ENCODE measurements at places on chromosomes 3 and 15.

GRCh38 chr3:45765958-45766357 lies 30.4 kb downstream of the SLC6A20 start:
- DNase-seq: peak; percentile 3

DNA sequence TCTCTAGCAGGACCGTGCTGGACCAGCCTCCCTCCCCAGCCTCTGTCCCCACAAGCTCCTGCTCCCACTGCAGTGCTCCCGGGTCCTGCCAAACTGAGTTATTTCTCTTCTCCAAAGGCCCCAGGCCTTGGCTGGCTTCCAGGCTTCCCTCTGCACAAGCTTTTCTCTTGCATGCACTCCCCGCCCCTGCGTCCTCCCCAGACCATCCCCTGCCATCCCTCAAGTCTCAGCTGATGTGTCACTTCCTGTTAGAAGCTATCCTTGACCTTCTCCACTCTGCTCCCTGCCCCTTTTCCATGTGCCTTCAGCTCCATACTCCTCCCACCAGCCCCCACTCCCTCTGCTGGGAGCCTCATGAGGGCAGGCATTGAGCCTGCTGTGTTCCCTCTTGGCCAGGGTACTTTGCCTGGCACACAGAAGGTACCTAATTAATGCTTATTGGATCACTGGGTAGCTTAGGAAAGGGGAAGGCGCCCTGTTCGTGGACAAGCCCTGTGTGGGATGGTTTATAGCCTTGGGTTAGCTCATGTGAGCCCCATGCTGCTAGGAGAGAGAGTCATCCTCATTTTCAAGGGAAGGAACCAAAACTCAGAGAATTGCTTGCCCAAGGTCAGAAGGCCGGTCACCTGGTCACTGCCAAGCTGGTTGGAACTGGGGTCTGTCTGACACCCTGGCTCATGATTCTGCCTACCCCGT lies 56.4 kb downstream of the FEM1B start:
- no peak for DNase-seq

DNA sequence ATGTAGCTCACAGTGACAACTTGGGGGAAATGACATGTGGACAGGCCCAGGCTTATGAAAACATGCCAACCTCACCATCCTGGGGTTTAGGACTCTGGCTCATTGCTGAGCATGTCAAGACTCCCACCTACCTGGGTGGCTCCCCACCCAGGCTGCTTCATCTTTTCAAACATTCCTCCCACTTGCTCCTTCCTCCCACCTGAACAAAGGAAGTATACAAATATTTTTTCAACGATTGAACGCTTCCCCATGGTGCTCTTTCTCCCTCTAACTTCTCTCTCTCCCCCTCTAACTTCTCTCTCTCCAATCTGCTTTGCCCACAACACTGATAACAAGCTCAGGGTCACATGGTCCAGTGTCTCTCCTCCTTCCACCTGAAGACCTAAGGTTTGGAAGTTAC lies 27.7 kb upstream of the CPEB1 start:
- no peak for DNase-seq

- no peak for DNase-seq
Measured at GRCh38 chr3:23750573-23751210, 55.1 kb upstream of the UBE2E1 start.

GRCh38 chr15:36882487-36883131 lies 217.7 kb downstream of the MEIS2 start:
- no peak for DNase-seq

DNA sequence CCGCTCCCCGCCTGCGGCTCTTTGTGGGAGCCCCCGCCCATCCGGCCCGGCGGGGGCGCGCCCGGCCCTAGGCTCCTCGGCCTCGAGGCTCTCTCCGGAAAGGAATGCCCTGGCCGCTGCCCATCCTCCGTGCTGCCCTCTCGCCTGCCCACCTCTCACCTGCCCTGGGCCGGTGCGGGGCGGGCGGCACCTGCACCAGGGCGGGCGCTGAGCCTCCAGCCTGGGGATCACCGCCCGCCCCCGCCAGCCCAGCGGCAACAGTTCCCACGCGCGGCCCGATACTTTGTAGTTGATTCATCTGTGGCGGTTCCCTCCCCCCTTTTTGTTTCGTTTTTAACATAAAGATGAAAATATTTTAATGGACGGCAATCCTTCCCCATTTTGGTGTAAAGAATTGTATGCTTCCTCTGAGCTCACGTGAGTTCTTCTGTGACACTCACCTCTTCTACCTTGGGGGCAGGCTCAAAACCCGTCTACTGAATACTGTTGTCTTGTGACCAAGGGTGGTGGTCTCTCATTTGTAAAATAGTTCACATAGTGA lies 1.9 kb downstream of the KLF13 start:
- peak; percentile 47 for DNase-seq

- no peak for DNase-seq
Measured at GRCh38 chr3:45552031-45552793, 42.3 kb upstream of the LIMD1 start.

DNA sequence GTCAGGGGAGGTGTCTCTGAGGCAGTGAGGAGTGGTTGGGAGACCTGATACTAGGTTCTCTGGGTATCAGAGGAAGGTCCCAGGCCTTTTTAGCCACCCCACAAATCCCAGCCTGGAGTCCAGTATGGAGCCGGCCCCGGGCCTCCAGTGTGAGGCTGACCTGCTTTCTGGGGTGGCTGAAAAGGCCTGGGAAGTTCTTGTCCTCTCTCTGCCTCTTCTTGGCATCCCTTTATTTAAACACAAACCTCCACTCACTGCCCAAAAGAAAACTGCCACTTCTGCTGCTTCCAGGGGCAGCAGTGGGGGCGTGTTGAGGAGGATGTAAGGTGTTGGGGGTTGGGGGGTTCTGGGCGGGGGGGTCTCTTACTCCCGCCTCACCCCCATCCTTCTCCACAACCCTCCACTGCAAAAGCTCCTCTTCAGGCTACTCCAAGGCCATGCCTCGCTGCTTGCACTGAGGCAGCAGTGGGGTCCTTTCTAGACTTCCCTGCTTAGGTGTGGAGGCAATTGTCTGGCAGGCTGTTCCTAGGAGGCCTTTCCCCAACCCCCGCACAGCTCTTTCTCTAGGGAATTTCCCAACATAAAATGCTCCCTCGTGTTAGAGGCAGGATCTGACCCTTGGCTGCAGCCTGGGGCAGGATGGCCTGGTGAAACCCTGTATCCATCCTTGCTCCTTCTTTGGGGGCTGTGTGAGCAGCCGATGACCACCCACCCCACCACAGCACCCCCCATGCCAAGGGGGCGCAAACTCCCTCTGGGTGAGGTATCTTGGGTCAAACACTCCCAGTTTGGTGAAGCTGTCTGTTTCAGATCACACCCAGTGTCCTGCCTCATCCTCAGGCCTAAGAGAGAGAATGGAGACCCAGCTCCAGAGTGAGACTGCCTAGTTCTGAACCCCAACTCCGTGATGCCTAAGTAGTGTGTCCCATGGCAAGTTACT lies 12.1 kb upstream of the RAD18 start:
- DNase-seq: no peak

DNA sequence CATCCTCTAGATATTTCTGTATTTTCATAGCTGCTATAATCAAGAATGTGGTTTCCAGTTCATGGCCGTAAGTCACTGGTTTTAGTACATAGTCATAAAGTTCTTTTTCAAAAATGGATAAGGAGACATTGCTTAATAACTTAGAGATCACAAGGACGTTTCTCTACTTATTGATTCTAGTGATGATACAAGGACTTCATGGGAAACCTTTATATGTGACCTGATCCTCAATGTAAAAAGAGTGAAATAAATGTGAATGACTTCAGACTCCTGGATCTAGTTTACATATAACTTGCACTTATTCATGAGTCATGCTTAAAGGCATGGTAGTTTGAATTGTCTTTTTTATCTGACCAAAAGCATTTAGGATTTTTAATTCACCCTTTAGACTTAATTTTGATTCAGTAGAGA lies 35.2 kb downstream of the TSC22D2 start:
- no peak for DNase-seq

DNA sequence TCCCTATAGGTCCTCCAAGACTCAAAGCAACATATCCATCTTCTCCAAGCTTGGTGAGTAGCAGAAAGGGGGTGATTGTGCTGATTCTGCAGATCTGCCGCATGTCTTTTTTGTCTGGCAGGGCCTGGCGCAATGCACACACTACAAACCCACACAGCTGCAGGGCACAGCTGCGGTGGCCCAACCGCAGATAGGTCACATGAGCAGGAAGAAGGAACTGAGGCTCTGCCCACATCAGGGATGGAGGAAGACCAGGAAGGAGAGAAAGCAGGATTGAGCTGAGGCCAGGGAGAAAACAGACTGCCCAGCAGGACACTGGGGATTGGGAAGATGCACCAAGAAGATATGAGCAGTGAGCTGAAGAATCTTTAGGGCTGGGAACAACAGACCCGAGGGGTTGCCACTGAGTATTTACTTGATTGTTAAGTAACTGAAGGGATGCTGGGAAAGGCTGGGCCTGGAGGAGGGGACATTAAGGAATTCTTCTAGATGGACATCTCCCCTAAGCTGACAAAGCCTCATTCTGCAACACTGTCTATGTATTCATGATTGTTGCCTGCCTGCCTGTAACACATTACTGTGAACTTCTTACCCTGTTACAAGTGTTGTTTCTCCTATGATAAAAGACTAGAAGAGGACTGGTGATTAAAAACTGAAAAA lies 126.7 kb downstream of the MYLK start:
- DNase-seq: peak; percentile 73

GRCh38 chr15:98120561-98120960 lies 160.1 kb downstream of the ARRDC4 start:
- DNase-seq: no peak

DNA sequence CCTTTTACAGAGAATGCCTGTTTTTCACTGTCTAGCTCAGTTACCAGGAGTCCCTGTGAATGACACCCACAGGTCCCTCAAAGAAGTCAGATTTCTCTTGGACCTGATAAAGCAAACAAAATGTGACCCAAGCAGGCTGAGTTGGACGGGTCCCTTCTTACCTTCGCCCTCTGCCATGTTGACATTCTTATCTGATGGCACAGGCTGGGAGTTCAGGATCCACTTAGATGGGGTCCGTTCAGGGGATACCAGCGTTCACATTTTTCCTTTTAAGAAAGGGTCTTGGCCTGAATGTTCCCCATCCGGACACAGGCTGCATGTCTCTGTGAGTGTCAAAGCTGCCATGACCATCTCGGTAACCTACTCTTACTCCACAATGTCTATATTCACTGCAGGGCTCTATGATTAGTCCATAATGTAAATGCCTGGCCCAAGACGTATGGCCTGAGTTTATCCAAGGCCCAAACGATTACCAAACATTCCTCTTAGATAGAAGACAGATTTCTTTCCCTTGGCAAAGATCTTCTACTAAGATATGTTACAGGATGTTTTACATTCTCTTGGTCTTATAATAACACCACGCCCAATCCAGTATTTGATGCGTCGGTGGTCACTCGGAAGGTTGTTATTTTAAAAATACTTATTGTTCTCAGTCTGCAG lies 179.1 kb downstream of the THSD4 start:
- no peak for DNase-seq

GRCh38 chr3:54347933-54348332 lies 225.6 kb downstream of the CACNA2D3 start:
- no peak for DNase-seq

- no peak for DNase-seq
Measured at GRCh38 chr3:196323691-196324090, 5.7 kb upstream of the DYNLT2B start.

DNA sequence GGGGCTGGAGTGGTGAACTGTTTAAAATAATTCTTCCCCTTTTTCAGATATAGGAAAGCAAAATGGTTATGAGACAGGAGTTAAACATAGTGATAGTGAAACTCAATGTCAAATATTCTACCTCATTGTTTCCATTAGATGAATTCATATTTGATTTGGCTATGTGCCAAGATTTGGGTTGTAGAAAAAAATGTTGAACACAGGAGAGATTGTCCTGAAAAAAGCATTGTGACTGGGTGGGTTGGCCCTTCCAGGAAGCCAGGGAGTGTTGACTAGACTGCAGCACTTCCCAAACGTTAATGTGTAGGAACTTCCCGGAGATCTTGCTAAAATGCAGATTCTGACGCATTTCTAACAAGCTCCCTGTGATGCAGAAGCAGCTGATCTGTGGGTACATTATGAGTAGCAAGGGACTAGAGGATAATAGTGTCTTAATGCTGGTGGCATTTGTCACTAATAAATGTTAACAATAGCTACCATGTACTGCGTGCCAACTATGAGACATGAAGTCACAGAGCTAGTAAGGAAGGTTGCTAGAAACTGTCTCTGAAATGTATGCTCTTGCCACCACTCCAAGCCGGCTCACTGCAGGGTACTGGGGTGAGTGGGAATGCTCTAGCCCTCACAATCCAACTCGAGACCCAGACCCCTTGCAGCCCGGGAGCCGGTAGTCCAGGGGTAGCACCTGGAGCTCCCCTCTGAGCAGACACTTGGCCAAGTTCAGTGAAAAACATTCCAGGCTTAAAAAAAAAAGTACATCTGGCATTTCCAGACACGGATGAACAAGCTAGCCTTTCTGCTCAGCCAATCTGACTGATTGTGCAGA lies 120.6 kb downstream of the CD47 start:
- peak; percentile 39 for DNase-seq

Data from colonic mucosa (tissue), 4 donors.